ENCODE measurements at places on chromosomes 3 and 15. TPM values are rescaled to one million over a fixed set of nuclear protein-coding genes. Genes with fewer than 3 reads are reported as not detected.

NR1I2 gene
- total RNA-seq, result 0.20 TPM

LMOD3 gene
- not detected for total RNA-seq

PRKCD gene
- 23.4 TPM for total RNA-seq

SAMMSON gene
- total RNA-seq, result not detected

KNG1 gene
- not detected for total RNA-seq

SKOR1 gene
- total RNA-seq, result 0.25 TPM

CD96 gene
- 338 TPM for total RNA-seq

MOBP gene
- total RNA-seq, result not detected

EPHA3 gene
- total RNA-seq, result not detected

GHSR gene
- not detected for total RNA-seq

DNA sequence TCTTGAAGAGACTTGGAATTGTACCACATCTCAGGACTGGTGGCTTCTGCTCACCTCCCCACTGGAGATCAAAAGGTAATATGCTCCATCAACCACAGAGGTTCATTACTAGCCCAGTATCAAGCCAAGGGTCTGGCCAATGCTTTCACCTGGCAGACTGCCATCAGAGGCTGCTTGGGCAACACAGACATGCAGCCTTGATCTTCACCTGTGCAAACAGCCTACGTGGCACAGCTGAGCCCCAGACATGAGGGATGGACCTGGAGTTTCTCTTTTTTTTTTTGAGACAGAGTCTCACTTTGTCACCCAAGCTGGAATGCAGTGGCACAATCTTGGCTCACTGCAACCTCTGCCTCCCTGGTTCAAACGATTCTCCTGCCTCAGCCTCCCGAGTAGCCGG is 105.6 kb upstream of the HES1 start:
- H3K36me3 ChIP-seq, result no peaks in the 10 kb centered on the region
- peaks cover 7% of the 10 kb centered on the region for H3K4me1 ChIP-seq
- no peak overlapping the region for H3K27ac ChIP-seq
- no peak for DNase-seq

DNA sequence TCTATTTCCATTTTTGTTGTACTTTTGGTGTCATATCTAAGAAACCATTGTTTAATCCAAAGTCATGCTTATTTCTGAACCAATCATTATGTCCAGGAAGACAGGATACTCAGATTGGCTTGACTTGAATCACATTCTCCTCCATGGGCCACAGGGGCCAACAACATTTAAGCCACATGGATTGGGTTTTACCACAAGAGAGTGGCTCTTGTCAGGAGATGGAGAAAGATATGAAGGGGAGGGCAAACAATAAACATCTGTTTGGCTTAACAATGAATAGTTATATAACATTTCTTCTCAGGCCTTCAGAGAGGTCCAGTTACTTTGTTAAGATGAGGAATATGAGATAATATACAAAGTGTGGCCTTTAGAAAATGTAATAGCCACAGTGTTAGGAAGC is 44.6 kb downstream of the GXYLT2 start:
- H3K4me3 ChIP-seq, result no peak overlapping the region
- peaks cover 16% of the 10 kb centered on the region for H3K27me3 ChIP-seq
- H3K4me1 ChIP-seq, result no peaks in the 10 kb centered on the region
- no peak for DNase-seq

GRCh38 chr3:195395208-195395816 is 47.5 kb downstream of the ACAP2 start:
- H3K27me3 ChIP-seq, result no peaks in the 10 kb centered on the region
- no peak overlapping the region for H3K4me3 ChIP-seq
- no peak for DNase-seq

- peaks cover 24% of the 10 kb centered on the region for H3K27me3 ChIP-seq
- DNase-seq, result no peak
- H3K36me3 ChIP-seq, result peaks cover 5% of the 10 kb centered on the region
Measured at GRCh38 chr3:46845397-46845859, 17.8 kb downstream of the MYL3 start.

DNA sequence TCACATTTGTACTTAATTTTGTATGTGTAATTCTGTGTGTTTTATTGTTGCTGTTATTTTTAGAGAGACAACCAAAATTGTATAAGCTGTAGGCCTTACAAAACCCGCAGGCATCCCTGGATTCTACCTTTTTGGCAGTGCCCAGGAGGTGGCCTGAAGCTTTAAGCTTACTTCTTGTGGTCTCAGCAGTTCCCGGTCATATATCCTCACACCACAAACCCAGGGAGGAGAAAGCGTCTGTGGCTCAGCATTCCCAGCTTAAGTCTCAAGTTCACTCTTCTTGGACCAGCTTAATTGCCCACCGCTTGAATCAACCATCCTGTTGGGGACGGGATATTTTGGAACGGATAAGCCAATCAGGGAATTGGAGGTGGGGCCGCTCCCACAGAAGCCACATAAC is 36.7 kb downstream of the C2CD4A start:
- H3K4me3 ChIP-seq, result no peak overlapping the region
- DNase-seq, result no peak
- no peak overlapping the region for H3K27ac ChIP-seq
- no peaks in the 10 kb centered on the region for H3K4me1 ChIP-seq
- H3K27me3 ChIP-seq, result peaks cover 2% of the 10 kb centered on the region

DNA sequence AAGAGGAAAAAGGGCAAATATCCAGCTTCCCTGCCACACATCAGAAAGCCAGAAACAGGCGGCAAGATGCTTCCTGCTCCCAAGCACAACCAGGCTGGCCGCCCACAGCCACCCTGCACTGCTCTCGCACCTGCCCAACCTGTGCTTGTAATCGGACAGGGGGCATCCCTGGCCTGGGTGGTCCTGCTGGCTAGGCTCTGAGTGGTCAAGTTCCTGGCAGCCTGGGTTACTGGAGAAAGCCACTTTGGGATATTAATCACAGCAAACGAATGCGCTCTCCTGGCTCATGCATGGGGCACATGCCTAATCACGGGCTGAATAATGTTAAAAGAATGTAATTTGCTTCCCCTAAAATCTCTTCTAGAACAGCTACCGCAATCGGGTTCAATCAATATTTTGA is 442.4 kb downstream of the MCTP2 start:
- no peak overlapping the region for H3K27ac ChIP-seq
- H3K4me1 ChIP-seq, result no peaks in the 10 kb centered on the region
- no peaks in the 10 kb centered on the region for H3K36me3 ChIP-seq

- no peak for DNase-seq
- H3K27ac ChIP-seq, result no peak overlapping the region
- H3K27me3 ChIP-seq, result no peaks in the 10 kb centered on the region
- H3K4me3 ChIP-seq, result no peak overlapping the region
- no peaks in the 10 kb centered on the region for H3K4me1 ChIP-seq
- H3K36me3 ChIP-seq, result no peaks in the 10 kb centered on the region
Measured at GRCh38 chr3:43062564-43063040, 43.3 kb downstream of the POMGNT2 start.

- no peak for DNase-seq
- no peaks in the 10 kb centered on the region for H3K27me3 ChIP-seq
- H3K4me1 ChIP-seq, result no peaks in the 10 kb centered on the region
- H3K27ac ChIP-seq, result no peak overlapping the region
- no peaks in the 10 kb centered on the region for H3K36me3 ChIP-seq
Measured at GRCh38 chr3:191070762-191071403, 128.2 kb upstream of the OSTN start.

DNA sequence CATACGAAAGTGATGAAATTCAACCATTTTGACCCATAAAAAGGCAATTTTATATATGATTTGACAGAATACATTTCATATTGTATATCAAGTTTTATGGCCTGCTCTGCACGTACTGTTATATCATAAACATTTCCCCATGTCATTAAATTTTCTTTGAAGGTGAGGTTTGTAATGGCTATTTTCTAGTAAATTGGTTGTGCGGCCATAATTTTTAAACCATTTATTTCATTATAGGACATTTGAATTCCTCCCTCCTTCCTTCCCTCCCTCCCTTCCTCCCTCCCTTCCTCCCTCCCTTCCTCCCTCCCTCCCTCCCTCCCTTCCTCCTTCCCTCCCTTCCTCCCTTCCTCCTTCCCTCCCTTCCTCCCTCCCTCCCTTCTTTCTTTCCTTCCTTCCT is 87.4 kb upstream of the AGBL1 start:
- no peaks in the 10 kb centered on the region for H3K4me1 ChIP-seq
- no peaks in the 10 kb centered on the region for H3K36me3 ChIP-seq
- H3K27me3 ChIP-seq, result no peaks in the 10 kb centered on the region
- DNase-seq, result no peak
- no peak overlapping the region for H3K27ac ChIP-seq

- peaks cover 3% of the 10 kb centered on the region for H3K27me3 ChIP-seq
- no peaks in the 10 kb centered on the region for H3K36me3 ChIP-seq
- no peak overlapping the region for H3K4me3 ChIP-seq
- H3K27ac ChIP-seq, result no peak overlapping the region
- DNase-seq, result no peak
- no peaks in the 10 kb centered on the region for H3K4me1 ChIP-seq
Measured at GRCh38 chr15:81608309-81608829, 234.4 kb upstream of the TMC3 start.

DNA sequence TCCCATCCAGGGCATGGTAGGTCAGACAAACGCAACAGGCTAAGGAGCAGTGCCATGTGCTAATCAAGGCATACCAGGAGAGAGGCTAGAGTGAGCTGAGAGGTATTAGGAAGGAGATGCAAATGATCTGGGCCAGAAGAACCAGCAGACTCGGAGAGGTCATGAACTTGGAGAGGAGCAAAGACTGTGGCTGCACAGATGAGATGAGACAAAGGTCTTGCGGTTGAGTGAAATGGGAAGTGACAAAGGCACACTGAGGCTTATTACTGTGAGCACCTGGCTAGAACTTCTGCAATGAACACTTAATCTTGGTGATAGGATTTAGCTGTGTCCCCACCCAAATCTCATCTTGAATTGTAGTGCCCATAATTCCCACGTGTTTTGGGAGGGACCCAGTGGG is 380.2 kb downstream of the ULK4 start:
- H3K27ac ChIP-seq, result no peak overlapping the region
- no peak overlapping the region for H3K4me3 ChIP-seq
- DNase-seq, result no peak
- peaks cover 5% of the 10 kb centered on the region for H3K4me1 ChIP-seq
- no peaks in the 10 kb centered on the region for H3K27me3 ChIP-seq

DNA sequence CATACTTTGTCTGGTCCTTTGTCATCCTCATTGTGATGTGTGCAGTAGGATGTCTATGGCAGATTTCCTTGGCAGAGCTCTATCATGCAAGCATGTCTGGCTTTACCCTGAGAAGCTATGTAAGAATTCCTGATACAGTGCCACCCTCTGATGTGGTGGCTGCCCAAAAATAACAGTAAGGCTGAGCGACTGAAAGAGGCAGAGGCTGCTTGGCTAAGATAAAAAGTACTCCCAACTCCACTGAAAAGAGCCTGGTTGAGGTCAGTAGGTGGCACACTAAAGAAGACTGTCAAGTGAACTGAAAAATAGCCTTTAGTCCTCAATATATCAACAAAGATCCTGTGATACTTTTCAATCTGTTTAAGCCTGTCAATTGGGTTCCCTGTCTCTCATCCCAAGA is 31.7 kb downstream of the BTLA start:
- H3K36me3 ChIP-seq, result peaks cover 77% of the 10 kb centered on the region
- peak overlapping the region; percentile 12 for H3K27ac ChIP-seq
- H3K4me3 ChIP-seq, result no peak overlapping the region
- no peak for DNase-seq
- H3K4me1 ChIP-seq, result peaks cover 79% of the 10 kb centered on the region

DNA sequence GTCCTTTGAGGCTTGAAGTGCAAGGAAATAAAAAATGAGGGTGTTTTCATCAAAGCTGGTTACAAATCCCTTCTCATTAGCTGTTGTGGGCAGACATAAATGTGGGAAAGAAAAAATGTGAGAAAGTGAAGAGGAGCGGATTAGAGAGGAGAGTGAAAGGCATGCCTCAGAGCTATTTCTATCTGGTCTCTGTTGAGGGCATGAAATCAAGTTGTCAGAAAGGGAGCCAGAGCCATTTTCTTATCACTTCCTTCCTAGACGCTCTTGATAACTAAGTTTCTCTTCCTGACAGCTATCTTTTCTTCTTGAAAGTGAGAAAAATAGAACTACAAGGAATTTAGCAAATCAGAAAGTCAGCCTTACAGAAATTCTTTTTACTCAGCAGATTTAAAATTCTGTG is 20.8 kb upstream of the CAPN3 start:
- no peak overlapping the region for H3K27ac ChIP-seq
- peaks cover 16% of the 10 kb centered on the region for H3K36me3 ChIP-seq
- no peaks in the 10 kb centered on the region for H3K4me1 ChIP-seq
- no peak for DNase-seq
- H3K4me3 ChIP-seq, result no peak overlapping the region

- DNase-seq, result no peak
- no peaks in the 10 kb centered on the region for H3K36me3 ChIP-seq
- H3K4me1 ChIP-seq, result no peaks in the 10 kb centered on the region
- H3K4me3 ChIP-seq, result no peak overlapping the region
- H3K27me3 ChIP-seq, result no peaks in the 10 kb centered on the region
Measured at GRCh38 chr3:109927161-109927560, 589.8 kb upstream of the DPPA4 start.

DNA sequence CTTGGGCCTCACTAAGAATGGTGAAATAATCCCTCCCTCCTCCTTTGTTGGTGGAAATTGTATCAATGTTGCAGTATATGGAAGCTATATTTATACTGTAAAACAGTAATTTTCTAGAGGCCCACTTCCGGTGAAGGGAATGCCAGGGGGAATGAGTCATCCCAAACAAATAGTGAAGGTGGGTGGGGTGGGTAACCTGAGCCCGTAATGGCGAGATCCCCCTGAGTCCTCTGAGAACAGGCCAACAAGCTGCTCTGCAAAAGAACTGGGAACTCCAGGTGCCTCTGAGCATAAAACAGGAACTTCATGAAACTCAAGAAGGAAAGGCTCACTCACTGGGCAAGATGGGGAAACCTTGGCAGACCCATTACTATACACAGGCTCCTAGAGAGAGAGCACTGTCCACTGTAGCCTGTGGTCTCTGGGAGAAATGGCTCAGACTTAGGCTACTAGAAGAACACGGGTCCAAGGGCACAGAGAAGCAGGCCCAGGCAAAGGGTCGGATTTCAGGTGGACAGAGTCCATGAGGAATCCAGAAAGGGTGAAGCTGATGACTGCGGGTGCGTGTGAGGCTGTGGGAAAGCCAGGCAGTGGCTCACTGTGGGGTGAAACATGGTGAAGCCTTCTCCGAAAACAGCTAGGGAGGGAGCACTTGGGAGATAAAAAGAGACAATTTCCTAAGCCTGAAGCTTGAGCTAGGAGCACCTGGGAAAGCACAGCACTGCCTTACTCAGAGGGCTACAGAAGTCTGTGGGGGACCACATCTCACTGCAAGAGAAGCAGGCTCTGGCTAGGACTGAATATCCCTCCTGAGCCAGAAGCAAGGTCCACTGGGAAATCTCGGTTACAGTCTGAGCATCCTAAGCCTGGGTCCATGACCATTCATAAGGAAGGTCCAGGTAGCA is 19.8 kb downstream of the LARP6 start:
- no peaks in the 10 kb centered on the region for H3K36me3 ChIP-seq
- H3K27me3 ChIP-seq, result peaks cover 6% of the 10 kb centered on the region
- H3K4me3 ChIP-seq, result no peak overlapping the region
- no peak for DNase-seq
- no peaks in the 10 kb centered on the region for H3K4me1 ChIP-seq

DNA sequence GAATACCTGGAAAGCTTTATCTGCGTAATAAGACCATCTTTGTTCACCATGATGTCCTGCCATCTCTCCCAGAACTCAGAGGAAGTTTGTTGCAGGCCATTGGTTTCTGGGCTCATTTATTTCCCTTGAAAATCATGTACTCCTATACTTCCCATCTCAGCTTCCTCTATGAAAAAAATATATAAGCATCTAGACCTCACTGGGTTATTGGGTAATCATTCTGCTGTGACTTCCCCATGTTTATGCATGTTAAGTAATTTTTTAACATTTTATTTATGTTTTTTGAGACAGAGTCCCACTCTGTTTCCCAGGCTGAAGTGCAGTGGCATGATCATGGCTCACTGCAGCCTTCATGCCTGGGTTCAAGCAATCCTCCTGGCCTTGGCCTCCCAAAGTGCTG is 184.5 kb downstream of the ZPLD1 start:
- no peaks in the 10 kb centered on the region for H3K36me3 ChIP-seq
- H3K27me3 ChIP-seq, result no peaks in the 10 kb centered on the region
- no peak overlapping the region for H3K27ac ChIP-seq
- no peaks in the 10 kb centered on the region for H3K4me1 ChIP-seq
- no peak overlapping the region for H3K4me3 ChIP-seq
- no peak for DNase-seq
